Panc1 (cell line): ENCODE measurements at places on chromosomes 5 and 9. TPM values are rescaled to one million over a fixed set of nuclear protein-coding genes. Genes with fewer than 3 reads are reported as not detected.

DNA sequence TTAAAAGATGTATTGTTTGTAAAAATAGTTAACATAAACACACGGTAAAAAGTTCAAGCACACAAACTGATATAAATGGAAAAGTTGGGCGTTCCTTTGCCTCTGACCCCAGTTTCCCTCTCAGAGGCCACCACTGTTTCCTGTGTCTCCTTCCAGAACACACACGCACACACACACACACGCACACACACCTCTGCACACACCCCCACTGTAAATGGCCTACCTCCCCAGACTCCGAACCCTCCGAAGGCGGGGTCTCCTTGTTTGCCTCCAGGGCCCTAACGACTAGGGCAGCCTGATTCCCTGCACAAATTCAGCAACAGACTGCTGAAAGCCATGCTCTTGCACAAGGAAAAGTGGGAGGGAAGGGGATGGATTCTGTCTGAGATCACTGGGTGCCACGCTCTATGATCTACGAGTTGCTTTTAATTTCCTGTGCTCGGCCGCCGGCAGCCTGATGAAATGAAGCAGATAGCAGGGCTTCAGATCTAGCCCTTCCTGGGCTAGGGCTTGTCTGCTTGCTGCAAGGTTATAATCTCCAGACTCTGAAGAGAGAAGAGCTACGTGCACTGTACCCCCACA, 184.0 kb upstream of the IL12B start:
- no peak for DNase-seq

LHX3 gene
- 0.13 TPM for total RNA-seq

DNA sequence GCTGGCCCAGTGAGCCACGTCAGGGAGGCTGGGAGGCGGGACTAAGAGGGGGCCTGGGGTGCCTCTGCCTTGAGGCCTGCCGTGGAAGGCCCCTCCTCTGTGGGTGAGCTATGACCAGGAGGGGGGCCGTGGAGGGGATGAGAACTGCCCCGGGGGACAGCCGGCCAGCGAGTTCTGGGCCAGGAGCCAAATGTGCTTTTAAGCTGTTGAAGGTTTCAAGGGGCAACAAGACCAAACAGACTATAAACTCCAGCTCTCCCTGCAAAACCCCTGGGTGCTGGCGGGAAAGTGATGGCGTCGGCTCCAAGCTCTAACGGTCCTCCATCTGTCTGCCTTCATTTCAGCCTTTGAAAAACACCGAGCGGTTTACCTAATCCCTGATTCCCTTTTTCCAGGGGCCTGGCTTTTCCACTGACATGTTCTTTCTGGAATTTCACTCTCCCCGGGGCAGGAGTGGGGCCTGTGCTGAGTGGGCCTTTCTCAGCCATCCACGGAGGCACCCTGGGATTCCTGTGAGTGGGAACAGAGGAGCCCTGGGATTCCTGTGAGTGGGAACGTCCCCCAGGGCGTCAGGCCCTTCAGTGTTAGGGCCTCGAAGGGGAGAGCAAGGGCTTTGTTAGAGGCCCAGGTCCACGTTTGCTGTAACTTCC, 65.6 kb downstream of the COL5A1 start:
- DNase-seq = no peak

SAPCD2 gene
- 18.4 TPM for total RNA-seq

DNA sequence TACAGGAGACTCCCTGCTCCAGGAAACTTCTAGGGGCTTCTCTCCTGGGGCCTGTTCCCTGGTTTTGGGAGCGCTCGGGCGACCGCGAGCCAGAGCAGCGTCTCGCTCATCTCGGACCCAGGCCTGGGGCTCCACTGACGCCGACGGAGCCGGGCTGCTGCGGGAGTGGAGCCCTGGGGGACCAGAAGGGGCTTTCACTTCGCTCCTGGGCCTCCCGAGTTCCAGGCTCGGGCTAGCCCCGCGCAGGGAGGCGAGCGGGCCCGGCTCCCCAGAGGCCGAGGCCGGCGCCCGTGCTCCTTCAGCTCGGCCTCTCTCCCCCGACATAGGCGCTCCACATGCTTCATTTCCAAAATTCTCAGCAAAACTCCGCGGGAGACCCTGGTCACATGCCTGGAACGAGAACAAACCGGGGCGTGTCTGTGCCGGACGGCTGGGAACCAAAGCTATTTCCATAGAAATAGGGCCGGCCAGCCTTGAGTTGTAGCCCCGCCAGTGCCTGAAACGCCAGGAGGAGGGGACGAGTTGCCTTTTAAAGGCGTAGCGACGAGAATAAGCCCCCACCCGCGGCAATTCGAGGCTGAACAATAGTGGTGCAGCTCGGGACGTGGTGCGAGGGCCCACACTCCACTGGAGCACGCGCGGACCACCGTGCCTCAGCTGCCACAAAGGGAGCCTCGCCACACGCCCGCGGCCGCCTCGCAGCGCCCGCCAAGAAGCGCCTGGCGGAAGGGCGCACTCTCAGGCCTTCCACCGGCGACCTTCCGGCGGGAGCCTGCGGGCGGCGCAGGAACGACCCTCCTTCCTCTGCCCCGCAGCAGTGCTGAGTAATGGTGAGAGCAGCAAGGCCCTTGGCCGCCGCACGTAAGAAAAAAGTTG, 1.1 kb upstream of the G3BP1 start:
- DNase-seq = no peak

DNA sequence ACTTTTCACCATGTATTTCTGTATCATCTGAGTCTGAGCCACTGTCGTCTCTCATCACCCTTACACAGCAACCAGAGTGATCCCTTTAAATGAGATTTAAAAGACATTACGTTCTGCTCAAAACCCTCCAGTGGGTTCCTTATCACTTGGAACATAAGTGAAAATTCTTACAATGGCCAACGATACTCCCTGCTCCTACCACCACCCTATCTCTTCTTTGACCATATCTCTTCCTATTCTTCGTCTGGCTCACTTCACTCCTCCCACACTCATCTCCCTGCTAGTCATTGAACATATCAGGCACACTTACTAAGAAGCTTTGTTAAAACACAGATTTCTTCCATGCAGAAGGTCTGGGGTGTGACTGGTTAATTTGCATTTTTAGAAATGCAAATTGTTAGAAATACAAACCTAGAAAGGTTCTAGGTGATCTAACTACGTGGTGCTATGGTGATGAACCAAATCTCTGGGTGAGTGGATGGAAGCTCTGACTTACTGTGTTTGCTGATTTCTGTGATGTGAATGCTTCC, 166.6 kb upstream of the CD180 start:
- DNase-seq = no peak

AHRR gene
- 23.6 TPM for total RNA-seq

- DNase-seq = no peak
Measured at GRCh38 chr5:8961956-8962355, 583.9 kb downstream of the SEMA5A start.

DNA sequence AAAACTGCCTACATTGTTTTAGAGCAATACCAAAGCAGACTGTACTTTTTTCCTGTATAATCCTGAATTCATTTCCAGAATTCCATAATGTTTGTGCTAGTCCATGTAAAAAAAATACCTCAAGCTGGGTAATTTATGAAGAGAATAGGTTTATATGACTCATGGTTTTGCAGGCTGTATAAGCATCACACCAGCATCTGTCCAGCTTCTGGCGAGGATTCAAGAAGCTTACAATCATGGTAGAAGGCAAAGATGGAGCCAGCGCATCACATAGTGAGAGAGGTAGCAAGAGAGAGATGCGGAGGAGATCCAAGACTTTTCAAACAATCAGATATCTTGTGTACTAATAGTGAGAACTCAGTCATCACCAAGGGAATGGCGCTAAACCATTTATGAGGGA, 280.3 kb upstream of the CDH9 start:
- DNase-seq = no peak

DMXL1 gene
- 29.2 TPM for total RNA-seq

SHOC1 gene
- total RNA-seq = 0.10 TPM

DNA sequence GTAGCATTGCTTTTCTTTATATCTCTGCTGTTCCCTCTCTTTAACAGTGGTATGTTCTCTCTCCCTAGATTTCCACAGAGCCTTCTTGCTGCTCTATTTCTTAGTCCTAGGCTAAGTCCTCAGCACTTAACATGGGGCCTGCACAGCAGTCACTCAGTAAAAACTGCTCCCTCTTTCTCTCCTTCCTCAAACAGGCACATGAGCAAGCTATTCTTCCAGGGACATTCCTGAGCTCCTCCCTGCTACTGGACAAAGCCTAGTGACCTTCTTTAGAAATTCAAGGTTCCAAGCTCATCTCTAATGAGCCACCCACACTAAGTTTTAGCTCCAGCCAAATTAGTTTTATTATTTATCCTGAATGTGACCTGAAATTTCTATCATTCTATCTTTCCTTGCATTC, 39.5 kb downstream of the TRIM32 start:
- no peak for DNase-seq

HMCN2 gene
- total RNA-seq = 0.05 TPM

- no peak for DNase-seq
Measured at GRCh38 chr9:27421577-27421976, 102.5 kb upstream of the IFNK start.

CDH9 gene
- total RNA-seq = 0.10 TPM

DNA sequence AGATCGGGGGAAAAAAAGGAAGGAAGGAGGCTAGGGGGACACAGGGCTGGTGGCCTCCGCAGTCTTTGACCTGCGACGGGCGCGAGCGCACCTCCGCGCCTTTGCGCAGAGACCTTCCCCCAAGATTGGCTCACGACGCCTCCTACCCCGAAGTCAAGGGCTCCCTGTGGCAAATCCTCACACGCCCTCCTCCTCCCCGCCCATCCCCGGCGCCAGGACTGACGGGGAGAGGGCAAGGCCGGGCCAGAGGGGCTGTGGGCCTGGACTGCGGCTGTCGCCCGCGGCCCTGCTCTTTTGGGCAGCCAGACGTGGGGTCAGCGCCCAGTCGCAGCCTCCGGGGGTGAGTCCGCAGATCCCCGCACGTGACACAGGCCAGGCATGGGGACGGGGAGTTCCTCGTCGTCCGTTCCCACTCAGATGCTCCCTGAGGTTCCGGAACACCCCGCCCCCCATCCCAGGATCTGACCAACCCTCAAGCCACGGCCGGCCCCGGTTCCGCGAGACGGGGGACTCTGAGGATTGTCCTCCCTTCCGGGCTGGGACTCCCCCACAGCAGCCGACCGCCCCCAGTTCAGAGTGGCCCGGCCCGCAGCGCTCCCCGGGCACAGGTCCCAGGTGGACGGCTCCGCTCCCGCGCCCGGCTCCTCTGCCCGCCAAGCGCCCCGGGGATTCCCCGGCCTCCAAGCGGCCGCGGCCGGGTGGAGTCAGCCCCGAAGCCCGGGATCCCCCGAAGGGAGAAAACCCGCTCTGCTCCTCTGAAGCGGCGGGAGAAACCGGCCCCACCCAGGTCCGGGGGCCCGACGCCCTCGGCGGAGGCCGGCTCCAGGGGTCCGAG, 543 bp upstream of the ANKRD33B start:
- DNase-seq = no peak

DNA sequence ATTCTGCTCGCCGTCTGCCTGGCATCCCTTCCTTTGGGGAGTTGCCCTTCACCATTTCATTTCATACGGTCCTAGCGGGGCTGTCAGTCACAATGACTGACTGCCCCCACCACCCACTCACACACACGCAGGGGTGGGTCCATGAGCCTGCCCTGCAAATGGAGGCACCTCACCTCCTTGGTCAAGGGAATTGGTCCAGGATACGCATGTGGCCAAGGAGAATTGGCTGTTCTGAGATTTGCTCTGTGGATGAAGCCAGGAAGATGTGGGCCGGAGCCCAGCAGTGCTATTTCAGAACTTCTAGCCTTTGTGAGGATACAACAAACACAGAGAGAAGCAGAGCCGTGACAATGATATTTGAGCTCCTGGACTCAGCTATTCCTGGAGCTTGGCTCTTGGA, 17.0 kb downstream of the C1QTNF2 start:
- DNase-seq = no peak

ADAMTS19 gene
- total RNA-seq = not detected

DNA sequence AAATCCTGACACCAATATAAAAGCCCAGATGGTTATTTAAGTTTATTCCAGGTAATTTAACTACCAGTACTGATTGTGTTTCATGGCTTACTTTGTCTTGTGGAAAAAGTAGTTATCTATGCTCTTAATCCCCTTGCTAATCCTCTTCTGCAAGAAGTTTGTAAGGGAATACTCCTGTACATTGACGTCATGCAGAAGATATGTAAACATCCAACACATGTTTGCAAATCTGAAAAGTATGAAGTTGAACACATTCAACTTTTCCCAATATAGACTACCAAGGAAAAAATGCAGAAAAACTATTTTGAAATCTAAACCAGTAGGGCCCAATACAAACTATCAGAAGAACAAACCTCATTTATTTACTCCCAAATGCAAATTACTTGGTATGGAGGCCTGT, 56.3 kb upstream of the ELL2 start:
- DNase-seq = no peak

- peak; percentile 85 for DNase-seq
Measured at GRCh38 chr5:160165137-160166068, 46.2 kb upstream of the PWWP2A start.

GRCh38 chr9:75824816-75825568, 65.5 kb upstream of the PCSK5 start:
- DNase-seq = no peak

- DNase-seq = no peak
Measured at GRCh38 chr5:94240596-94240992, 377.8 kb downstream of the KIAA0825 start.

DNA sequence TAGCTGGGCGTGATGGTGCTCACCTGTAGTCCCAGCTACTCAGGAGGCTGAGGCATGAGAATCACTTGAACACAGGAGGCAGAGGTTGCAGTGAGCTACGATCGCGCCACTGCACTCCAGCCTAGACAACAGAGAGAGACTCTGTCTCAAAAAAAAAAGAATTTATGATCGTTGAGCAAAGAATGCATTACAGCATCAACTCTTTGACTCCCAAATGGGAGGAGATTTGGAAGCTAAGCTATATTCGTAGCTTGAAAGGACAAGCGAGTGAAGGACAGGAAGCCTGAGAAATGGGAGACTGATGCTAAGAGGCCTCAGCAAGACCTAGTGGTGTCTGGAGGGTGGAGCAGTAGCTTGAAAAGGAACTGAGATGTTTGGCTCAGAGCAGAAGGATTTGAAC, 10.3 kb upstream of the CCIN start:
- DNase-seq = no peak

FYB1 gene
- 0.46 TPM for total RNA-seq

PCDHB10 gene
- 0.72 TPM for total RNA-seq

SH3TC2 gene
- 0.33 TPM for total RNA-seq

DNA sequence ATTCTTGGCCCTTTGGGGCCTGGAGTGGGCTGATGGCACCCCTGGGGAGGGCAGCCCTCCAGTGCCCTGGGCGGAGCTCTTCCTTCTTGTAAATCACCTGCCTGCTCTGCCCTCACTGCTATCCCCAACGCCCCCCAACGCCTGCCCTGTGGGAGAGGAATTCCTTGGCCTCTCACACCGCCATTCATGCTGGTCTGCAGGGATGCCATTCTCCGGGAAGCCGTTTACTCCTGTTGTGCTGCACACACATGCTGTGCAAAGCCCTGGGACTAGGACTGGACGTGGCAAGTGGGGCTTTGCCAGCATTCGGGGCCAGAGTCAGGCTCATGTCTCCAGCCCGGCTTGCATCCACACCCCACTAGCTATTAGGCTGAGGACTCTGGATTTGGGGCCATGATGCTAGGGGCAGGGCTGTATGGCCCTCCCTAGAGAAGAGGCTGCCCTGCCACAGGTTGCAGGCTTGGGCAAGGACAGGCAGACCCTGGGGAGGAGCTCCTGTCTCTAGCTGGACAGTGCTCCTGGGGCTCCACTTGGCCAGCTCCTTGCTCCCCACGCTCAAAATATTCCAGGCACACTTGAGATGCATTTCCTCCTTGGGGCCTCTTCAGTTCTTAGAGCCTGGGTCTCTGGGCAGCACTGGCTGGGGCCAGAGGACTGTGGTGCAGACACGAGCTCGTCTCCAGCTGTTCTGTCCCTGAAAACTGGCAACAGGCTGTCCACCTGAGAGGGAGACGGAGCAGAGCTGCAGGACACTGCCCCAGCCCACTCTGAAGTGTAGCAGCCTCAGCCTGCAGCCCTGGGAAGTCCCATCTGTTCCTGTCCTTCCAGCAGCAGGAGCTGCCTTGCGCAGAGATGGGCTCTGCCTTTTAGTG, 226.9 kb downstream of the CACNA1B start:
- no peak for DNase-seq
